ENCODE measurements at places on chromosomes 2 and 18.

DNA sequence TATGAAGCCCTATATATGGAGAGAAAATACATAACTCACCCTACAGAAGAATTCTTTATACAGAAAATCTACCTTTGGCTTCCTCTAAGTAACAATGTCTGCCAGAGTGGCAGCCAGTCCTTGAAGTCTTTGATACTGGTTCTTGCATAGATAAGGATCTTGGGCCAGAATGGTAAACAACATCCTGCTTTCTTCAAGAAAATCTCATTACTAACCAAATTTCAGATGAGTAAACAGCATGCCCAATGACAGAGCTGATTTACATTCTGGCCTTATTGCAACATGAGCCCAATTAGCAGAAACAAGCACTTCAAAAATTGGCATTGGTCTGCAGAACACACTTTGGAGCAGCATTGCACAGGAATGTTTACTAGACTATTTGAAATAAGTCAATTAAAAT lies 336.5 kb upstream of the ST6GAL2 start:
- DNase-seq, result no peak

GRCh38 chr2:184769023-184769422 lies 170.7 kb downstream of the ZNF804A start:
- DNase-seq, result no peak

- no peak for DNase-seq
These were observed 152.4 kb upstream of the CAVIN2 start for GRCh38 chr2:191999101-191999841.

DNA sequence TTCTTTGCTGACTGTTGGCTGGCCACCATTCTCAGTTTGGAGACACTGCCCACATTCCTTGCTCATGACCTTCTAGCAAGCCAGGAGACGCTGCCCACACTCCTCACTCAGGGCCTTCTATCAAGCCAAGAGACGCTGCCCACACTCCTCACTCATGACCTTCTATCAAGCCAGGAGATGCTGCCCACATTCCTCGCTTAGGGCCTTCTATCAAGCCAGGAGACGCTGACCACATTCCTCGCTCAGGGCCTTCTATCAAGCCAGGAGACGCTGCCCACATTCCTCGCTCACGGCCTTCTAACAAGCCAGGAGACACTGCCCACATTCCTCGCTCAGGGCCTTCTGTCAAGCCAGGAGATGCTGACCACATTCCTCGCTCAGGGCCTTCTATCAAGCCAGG lies 131.3 kb upstream of the CBLN2 start:
- no peak for DNase-seq

GRCh38 chr2:115162494-115163293 lies 720.3 kb downstream of the DPP10 start:
- no peak for DNase-seq

GRCh38 chr2:184564092-184564491 lies 34.2 kb upstream of the ZNF804A start:
- no peak for DNase-seq

DNA sequence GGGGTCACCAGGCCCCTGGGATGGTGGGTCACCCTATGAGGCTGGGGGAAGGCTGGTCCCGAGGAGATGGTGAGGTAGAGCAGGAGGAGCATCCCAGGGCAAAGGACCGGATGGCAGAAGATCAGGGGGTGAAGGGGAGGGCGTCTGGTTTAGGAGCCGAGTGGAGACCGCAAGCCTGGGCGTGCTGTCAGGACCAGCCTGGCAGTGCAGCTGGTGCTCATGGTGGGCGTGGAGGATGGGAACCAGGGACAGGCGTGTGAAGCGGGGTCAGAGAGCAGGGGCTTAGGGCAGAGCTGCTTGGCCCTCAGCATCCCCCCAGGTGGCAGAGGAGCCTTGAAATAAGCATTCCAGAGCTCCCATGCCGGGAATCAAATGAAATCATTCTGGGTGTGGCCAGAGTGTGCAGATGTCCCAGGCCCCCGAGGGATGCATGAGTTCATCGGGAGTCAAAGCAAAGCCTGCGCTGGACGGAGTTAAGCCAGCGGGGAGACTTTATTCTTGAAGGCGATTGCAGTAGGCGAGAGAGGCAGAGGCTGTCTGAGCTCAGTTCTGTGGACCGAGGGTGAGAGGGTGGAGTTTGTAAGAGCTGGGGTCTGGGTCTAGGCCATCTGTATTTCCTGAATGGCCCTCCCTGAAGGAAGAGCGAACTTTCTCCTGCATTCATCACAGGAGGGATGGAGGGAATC lies 33.1 kb upstream of the MBP start:
- DNase-seq, result no peak

GRCh38 chr2:69888451-69888850 lies 5.3 kb upstream of the SNRNP27 start:
- no peak for DNase-seq

- no peak for DNase-seq
These were observed 45.7 kb downstream of the RND3 start for GRCh38 chr2:150441784-150442183.

DNA sequence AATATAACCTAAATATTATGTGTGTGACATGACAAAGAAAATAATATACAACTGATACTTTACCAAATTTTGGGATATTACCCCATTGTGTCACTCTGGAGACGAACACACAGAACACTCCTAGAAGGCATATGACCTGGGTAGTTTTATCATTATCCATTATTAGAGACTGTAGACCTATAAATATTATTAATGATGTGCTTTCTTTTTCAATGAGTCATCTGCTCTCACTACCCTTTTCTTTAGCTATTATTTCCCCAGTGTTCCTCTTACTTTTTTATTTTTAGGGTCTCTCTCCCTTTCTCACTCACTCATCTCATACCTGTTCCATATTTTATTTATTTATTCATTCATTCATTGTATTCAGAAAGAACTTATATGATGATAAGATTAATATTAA lies 143.3 kb upstream of the ITGA4 start:
- no peak for DNase-seq

DNA sequence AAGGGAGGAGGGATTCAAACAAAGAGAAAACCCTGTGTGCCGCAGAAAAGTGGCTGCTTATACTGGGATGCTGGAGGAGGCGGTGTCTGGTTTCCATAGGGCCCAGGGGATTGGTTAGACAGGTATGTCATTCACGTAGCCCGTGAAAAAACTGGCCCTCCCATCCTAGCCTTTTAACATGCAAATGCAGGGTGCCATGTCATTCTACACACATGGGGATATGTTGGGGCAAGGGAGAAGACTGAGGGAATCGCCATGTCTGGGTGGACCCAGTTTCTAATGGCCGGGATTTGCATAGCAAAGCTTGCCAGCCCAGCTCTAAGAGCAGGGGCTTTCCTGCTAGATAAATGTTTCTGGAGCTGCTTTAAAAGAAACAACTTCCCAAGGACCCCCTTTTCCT lies 8.2 kb upstream of the RNU2-63P start:
- no peak for DNase-seq

- no peak for DNase-seq
These were observed 79.0 kb upstream of the NOSTRIN start for GRCh38 chr2:168723275-168723899.

- DNase-seq, result no peak
These were observed 145.8 kb upstream of the MGAT5 start for GRCh38 chr2:134108113-134108512.

DNA sequence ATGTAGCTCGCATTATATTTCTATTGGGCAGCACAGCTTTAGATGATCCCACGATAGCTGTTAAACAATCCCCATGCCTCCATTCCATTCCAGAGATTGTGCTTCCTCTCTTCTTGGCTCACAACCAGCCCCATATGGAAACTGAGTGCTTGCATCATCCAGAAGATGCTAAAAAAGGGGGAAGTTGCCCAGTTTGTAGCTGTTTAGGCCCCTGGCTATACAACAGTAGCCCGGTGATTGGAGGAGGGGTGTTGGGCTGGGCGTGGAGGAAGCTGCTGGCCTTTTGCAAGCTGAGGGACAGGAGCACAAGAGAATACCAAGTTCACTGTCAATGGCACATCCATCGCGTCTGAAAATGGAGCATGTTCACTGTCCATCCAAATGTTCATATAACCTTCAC lies 360.2 kb downstream of the ALK start:
- DNase-seq, result no peak

- no peak for DNase-seq
These were observed 64.6 kb upstream of the ST8SIA3 start for GRCh38 chr18:57287766-57288165.

DNA sequence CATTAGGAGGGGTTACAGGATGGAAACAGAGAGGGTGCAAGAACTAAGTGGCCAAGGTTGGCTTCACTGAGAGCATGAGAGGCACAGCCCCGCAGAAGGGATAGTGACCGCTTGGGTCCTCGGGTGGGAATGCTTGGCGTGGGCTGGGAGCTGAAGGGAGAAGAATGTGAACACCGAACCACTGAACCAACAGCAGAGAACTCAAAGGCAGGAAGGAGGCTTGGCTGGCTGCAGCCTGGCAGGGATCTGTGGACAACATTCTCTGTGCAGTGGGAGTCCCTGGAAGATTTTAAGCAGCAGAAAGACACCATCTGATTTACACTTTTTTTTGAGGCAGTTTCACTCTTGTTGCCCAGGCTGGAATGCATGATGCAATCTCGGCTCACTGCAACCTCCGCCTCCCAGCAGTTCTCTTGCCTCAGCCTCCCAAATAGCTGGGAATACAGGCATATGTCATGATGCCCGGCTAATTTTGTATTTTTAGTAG lies 33.9 kb downstream of the SOWAHC start:
- no peak for DNase-seq

Measured in cortex of kidney (tissue), 1 donor.